ENCODE measurements at places on chromosomes 7 and 10.

GRCh38 chr10:6958711-6959110, 378.6 kb upstream of the PRKCQ start:
- DNase-seq = no peak

DNA sequence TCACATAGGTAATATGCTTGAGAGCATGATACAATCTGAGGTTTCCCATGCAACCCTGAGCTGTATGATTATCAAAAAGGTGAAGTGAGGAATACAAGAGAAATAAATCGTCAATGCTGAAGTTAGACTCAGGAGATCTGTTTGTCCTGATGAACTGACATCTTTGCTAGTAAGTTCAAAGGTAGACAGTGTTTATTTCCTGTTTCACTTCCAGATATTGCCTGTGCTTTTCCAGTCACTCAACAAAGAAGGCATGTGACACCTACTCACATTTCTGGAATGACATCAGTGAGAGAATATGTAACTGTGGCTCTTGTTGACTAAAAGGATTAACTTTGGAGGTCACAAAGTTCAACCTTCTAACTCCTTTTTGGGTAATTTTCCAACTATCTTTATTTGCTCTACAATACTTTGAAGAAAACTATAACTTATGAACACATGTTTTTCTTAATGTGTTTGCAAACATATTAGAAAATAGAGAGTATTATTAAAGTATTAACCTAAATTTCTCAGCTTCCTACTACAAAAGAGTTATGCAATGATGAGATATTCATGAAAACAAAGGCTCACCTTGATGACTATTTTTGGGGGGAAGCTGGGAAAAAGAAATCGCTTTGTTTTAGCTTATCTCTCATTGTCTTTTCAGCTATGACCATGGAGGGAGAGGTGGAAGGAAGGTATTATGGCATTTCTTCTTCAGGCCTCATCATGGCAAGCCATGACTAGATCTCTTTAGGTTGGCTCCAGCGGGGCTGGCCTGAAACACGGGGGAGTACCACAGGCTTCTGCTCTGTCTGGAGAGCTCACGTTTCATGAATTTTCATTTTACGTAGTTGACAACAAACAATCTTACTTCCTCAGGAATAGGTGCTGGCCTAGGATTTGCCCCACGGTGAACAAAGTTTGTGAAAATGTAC, 214.7 kb upstream of the SLC26A5 start:
- no peak for DNase-seq

- DNase-seq = no peak
Observed at GRCh38 chr10:4588824-4589223, 237.2 kb upstream of the AKR1E2 start.

GRCh38 chr10:71746344-71747037, 26.8 kb downstream of the VSIR start:
- DNase-seq = no peak

- no peak for DNase-seq
Observed at GRCh38 chr10:58868736-58869435, 307.6 kb upstream of the PHYHIPL start.

All from activated naive CD8-positive, alpha-beta T cell treated with anti-CD3 and anti-CD28 coated beads for 36 hours (primary cell).